ENCODE measurements at places on chromosomes 7 and 10.

GRCh38 chr10:80462981-80463741 lies 9.1 kb downstream of the TSPAN14 start:
- H3K36me3 ChIP-seq, result no peaks in the 10 kb centered on the region
- peak overlapping the region; percentile 11 for H3K4me3 ChIP-seq
- no peak for DNase-seq
- H3K27ac ChIP-seq, result no peak overlapping the region
- no peaks in the 10 kb centered on the region for H3K27me3 ChIP-seq

GRCh38 chr7:129066290-129067131 lies 11.6 kb upstream of the TNPO3 start:
- H3K27me3 ChIP-seq, result peaks cover 17% of the 10 kb centered on the region
- no peaks in the 10 kb centered on the region for H3K4me1 ChIP-seq
- H3K36me3 ChIP-seq, result no peaks in the 10 kb centered on the region
- no peak overlapping the region for H3K4me3 ChIP-seq
- H3K27ac ChIP-seq, result no peak overlapping the region

DNA sequence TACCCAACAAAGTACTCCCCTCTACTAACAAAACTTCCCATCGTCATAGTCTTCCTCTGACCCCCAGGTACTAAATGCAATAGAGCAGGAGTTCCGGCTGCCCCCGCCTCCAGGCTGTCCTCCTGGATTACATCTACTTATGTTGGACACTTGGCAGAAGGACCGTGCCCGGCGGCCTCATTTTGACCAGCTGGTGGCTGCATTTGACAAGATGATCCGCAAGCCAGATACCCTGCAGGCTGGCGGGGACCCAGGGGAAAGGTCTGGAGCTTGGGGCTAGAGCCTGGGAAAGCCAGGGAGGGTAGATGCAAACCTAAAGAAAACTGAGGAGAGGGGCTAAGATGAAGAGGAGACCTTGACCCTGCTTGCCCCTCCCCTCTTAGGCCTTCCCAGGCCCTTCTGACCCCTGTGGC lies 15.3 kb downstream of the EPHB6 start:
- no peak overlapping the region for H3K4me3 ChIP-seq
- H3K36me3 ChIP-seq, result no peaks in the 10 kb centered on the region
- DNase-seq, result no peak
- H3K4me1 ChIP-seq, result no peaks in the 10 kb centered on the region
- H3K27me3 ChIP-seq, result no peaks in the 10 kb centered on the region

DNA sequence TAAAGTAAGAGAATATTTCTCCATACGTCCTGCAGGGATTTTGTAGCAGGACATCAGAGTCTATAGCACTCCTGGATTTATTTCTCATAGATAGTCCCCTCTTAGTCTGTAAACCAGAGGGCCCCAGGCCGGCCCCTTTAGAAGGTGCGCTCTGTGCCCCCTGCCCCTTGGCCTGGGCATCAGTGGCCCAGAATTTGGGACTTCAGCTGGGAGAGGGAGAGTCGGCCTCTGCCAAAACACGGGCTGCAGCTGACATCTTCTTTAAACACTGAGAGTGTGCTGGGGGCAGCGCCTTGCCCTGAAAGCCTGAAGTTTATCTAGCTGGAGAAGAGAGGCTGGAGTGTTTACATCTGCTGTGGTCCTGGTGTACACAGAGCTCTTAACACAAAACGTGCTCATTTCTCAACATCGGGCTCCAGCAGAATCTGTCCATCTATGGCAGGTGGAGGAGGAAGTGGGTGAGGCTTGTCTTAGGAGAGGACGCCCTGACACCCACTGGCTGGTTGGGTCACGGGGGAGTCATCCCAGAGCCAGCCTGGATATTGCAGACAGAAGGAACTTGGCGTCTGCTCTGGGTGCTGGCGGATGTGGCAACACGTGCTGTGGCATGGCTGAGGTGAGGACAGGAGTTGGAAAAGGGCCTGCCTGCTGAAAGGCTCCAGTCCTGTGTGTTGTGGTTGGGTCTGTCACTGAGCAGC lies 5.0 kb upstream of the TACR2 start:
- H3K27ac ChIP-seq, result peak overlapping the region; percentile 67
- no peaks in the 10 kb centered on the region for H3K27me3 ChIP-seq
- DNase-seq, result peak; percentile 71
- no peaks in the 10 kb centered on the region for H3K36me3 ChIP-seq

GRCh38 chr7:129670656-129671055 lies 59.1 kb downstream of the NRF1 start:
- no peak for DNase-seq
- peaks cover 40% of the 10 kb centered on the region for H3K36me3 ChIP-seq
- no peak overlapping the region for H3K4me3 ChIP-seq

- no peaks in the 10 kb centered on the region for H3K36me3 ChIP-seq
- no peak for DNase-seq
- no peaks in the 10 kb centered on the region for H3K27me3 ChIP-seq
- H3K4me1 ChIP-seq, result no peaks in the 10 kb centered on the region
Measured at GRCh38 chr7:118169146-118169545, 14.8 kb upstream of the LSM8 start.

GRCh38 chr7:31093282-31093681 lies 41.2 kb downstream of the ADCYAP1R1 start:
- H3K36me3 ChIP-seq, result no peaks in the 10 kb centered on the region
- no peaks in the 10 kb centered on the region for H3K4me1 ChIP-seq
- no peak for DNase-seq
- no peak overlapping the region for H3K4me3 ChIP-seq

DNA sequence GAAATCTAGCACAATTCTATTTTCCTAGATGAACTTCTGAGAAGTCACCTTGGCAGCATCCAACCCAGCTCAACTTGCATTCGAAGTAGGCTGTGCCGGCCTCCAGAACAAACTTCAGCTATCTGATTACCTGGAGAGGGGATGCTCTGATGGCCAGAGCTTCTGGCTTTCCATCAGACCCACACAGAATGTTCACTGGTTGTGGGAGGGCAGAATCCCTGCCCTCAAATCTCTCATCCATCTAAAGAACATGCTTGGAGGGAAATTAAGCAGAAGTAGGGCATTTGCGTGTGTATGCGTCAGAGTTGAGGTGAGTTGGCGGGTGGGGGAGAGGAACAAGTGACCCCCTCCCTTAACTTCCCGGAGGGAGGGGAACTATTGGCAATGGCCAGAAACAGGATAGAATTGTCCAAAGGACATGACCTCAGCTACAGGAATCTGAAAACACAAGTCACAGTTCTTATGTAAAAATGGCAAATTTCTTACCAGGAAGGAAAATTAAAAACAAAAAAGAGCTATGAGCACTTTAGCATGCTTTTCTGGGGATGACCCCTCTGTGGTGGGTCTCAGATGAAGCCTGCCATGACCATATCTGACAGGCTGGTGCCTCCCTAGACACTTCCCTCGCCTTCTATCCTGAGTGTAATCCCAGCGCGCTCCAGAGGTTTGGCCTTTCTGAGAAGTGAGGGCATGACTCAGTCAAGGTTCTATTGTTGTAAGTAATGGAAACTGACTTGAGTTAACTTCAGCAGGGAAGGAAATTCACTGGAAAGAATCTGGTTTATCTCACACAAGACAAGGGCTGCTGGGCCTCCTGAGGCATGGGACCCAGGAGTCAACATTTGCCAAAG lies 278.8 kb downstream of the RPS24 start:
- no peaks in the 10 kb centered on the region for H3K4me1 ChIP-seq
- no peaks in the 10 kb centered on the region for H3K27me3 ChIP-seq
- no peak overlapping the region for H3K4me3 ChIP-seq
- peak overlapping the region; percentile 71 for H3K27ac ChIP-seq

DNA sequence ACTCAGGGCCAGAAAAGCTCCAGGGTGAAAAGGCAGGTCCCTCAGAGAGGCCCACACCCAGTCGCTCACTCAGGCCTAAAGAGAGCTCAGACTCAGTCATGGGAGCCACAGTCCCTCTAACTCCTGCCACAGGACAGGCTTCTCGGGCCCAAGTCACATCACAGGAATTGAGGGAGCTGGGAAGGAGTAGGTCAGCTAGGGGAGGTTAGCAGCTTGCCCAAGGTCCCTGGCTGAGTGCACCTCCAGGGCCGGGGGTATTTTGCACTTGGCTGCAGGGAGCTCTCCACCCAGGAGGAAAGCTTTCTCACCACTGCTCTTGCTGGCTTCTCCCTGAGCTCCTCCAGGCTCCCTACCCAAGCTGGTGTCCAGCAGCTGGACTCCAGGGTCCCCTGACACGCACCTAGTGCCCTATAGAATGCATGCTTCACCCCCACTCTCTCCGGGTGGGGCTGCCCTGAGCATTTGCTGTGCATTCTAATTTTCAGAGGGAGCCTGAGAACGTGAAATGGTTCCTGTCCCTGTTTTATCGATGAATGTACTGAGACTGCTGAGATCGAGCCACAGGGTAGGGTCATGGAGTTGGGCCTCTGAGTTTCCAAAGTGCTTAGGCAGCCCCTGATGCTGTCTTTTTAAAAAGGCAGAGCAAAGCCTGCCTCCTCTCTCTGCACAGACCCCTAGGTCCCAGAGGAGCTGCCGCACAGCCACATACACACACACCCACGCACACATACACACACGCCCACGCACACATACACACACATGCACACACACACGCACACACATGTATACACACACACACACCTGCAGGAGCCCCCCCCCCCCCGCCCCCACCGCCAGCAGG lies 37.9 kb upstream of the RET start:
- no peak overlapping the region for H3K27ac ChIP-seq
- no peak for DNase-seq

- H3K4me1 ChIP-seq, result no peaks in the 10 kb centered on the region
- DNase-seq, result no peak
- H3K27ac ChIP-seq, result no peak overlapping the region
- H3K36me3 ChIP-seq, result peaks cover 68% of the 10 kb centered on the region
- no peaks in the 10 kb centered on the region for H3K27me3 ChIP-seq
Measured at GRCh38 chr10:35532141-35532540, 73.0 kb upstream of the GJD4 start.

- H3K27ac ChIP-seq, result no peak overlapping the region
- H3K4me3 ChIP-seq, result no peak overlapping the region
- H3K27me3 ChIP-seq, result no peaks in the 10 kb centered on the region
- H3K36me3 ChIP-seq, result no peaks in the 10 kb centered on the region
Measured at GRCh38 chr10:51862149-51862548, 162.8 kb upstream of the CSTF2T start.

- peak within 1 kb of the TSS; percentile 55 for H3K4me3 ChIP-seq
- H3K27ac ChIP-seq, result peak within 1 kb of the TSS; percentile 92
- peaks cover 14% of the 10 kb centered on the region for H3K36me3 ChIP-seq
Measured at GRCh38 chr7:149261829-149262617, at the start of gene ZNF783. TSS of gene ZNF783 (plus strand) at chr7:149262196. CDS start at chr7:149262334, 138 bp downstream.

GRCh38 chr10:127943336-127943910 lies 36.5 kb downstream of the PTPRE start:
- peaks cover 15% of the 10 kb centered on the region for H3K4me1 ChIP-seq
- peak overlapping the region; percentile 9 for H3K27ac ChIP-seq
- no peaks in the 10 kb centered on the region for H3K36me3 ChIP-seq

DNA sequence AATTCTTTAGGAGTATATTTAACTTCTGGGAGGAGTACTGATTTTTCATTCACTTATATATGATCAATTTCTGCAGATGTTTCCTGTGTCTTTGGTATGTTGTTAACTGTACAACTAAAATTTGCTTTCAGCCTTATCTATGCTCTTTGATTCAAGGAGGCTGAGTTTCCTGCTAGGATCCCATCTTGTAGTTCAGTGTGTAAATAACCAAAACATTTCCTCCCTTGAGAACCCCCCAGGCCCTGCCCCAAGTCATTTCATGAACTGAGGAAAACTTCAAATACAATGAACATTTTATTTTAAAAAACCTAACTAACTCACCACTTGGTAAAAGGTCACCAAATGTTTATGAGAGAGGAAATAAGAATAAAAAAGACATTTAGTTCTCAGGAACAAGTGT lies 55.5 kb downstream of the VWA2 start:
- no peaks in the 10 kb centered on the region for H3K4me1 ChIP-seq
- H3K27me3 ChIP-seq, result no peaks in the 10 kb centered on the region
- no peak for DNase-seq

- H3K4me3 ChIP-seq, result no peak overlapping the region
- peaks cover 3% of the 10 kb centered on the region for H3K27me3 ChIP-seq
- H3K36me3 ChIP-seq, result no peaks in the 10 kb centered on the region
- H3K27ac ChIP-seq, result no peak overlapping the region
- H3K4me1 ChIP-seq, result no peaks in the 10 kb centered on the region
Measured at GRCh38 chr10:118412932-118413331, 70.8 kb upstream of the FAM204A start.

DNA sequence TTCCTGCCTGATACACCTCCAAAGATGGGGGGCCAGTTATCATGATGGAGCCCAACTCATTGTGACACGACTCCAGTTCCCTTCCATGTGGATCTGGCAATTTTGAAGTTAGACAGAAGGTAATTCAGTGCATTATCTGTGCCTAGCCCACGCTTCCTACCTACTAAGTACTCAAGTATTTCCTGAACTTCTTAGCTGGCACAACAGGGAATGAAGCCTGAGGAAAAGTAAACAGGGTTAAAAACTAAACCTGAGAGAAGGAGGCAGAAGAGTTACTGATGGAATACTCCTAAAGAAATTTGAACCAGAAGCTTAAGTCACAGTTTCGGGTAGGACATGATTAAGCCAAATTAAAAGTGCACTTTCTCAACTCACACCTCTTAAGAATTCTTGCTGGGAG lies 1.1 kb upstream of the SEC31B start:
- H3K27me3 ChIP-seq, result no peaks in the 10 kb centered on the region
- H3K36me3 ChIP-seq, result peaks cover 31% of the 10 kb centered on the region
- DNase-seq, result no peak
- H3K4me1 ChIP-seq, result no peaks in the 10 kb centered on the region

- no peak overlapping the region for H3K27ac ChIP-seq
- H3K27me3 ChIP-seq, result no peaks in the 10 kb centered on the region
- no peaks in the 10 kb centered on the region for H3K36me3 ChIP-seq
- no peak overlapping the region for H3K4me3 ChIP-seq
Measured at GRCh38 chr10:10477844-10478243, 539.8 kb upstream of the CELF2 start.

DNA sequence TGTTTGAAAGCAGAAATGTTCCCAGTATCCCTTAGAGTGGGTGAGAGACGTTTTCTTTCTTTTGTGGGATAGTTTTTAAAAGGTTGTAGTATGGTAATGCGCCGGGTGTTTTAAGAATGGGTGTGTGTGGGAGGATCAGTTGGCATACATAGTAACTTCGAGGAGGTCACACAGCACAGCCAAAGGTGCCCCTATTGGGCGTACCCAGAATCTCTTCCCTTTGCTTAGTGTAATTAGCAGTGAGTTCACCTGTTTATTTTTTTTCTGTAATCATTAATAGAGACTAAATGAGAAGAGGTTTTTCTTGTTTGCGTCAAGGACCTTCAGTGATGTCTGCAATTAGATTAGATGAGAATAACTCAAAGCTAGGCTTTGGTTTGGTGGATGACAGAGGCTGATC lies 1.5 kb downstream of the PLEKHA8 start:
- H3K36me3 ChIP-seq, result no peaks in the 10 kb centered on the region
- H3K27ac ChIP-seq, result no peak overlapping the region
- peak overlapping the region; percentile 97 for H3K4me3 ChIP-seq
